Activated CD8-positive, alpha-beta memory T cell treated with anti-CD3 and anti-CD28 coated beads for 4 hours (primary cell): ENCODE measurements at places on chromosomes 16 and 17.

- DNase-seq = no peak
These were observed 9.7 kb upstream of the HOXB2 start for GRCh38 chr17:48554412-48555257.

GRCh38 chr16:58109881-58110280 lies 19.3 kb downstream of the CFAP20 start:
- DNase-seq = no peak

DNA sequence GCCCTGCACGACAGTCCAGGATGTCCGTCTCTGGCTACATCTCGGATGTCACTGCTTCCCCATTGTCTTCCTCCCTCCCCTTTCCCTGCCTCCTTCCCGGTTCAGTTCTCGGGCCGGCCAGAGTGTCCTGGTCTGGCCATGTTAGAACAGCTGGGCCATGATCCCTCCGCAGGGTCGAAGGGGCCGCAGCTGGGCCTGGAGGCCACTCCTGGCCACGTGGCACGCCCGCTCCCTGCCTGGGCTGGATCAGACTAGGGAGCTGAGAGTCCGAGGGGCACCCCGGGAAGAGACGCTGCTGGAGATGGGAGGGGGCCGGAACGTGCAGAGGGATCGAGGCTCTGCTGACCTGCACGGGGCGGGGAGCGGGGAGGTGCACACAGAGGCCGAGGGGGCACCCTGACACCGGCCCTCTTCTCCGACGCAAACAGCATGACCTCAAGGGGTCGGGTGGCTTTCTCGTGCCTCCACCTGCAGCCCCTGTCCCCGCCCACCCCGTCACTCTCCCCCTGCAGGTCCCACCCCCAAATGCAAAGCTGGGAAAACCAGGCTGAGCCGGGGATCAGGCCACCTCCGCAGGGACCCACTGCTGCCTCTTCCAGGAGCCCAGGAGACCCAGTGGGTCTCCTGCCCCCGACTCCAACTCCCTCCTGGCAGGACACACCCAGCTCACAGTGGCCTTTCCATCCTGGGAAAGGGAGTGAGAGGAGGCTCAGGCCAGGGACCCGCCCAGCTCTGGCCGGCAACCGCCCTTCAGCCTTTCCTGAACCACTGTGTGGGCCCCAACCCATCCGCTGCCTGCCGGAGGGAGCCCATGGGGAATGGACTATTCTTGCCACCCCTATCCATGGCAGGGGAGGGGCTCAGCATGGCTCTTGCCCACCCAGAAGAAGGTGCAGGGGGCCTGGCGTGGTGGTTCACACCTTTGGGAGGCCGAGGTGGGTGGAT lies 38.5 kb downstream of the CTU2 start:
- DNase-seq = no peak

- DNase-seq = no peak
These were observed 4.4 kb downstream of the ABCA9 start for GRCh38 chr17:69056179-69056823.

- no peak for DNase-seq
These were observed 6.3 kb downstream of the TERF2IP start for GRCh38 chr16:75653922-75654321.

DNA sequence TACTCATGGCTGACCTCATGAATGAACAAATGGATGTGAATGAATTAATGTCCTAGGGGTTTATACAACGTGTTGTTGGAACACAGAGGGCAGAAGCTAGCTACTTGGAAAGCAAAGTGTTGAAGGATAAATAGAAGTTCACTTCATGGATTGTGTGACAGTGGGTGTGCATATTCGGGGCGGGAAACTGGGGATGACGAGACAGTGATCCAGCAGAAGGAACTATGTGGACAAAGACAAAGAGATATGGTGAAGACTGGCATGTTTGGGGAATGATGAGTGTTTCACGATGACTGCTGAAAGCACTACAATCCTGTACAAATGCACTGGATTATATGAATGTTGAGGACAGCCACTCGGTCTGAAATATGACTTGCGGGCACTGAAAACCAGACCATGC lies 250.5 kb upstream of the C16orf82 start:
- no peak for DNase-seq

DNA sequence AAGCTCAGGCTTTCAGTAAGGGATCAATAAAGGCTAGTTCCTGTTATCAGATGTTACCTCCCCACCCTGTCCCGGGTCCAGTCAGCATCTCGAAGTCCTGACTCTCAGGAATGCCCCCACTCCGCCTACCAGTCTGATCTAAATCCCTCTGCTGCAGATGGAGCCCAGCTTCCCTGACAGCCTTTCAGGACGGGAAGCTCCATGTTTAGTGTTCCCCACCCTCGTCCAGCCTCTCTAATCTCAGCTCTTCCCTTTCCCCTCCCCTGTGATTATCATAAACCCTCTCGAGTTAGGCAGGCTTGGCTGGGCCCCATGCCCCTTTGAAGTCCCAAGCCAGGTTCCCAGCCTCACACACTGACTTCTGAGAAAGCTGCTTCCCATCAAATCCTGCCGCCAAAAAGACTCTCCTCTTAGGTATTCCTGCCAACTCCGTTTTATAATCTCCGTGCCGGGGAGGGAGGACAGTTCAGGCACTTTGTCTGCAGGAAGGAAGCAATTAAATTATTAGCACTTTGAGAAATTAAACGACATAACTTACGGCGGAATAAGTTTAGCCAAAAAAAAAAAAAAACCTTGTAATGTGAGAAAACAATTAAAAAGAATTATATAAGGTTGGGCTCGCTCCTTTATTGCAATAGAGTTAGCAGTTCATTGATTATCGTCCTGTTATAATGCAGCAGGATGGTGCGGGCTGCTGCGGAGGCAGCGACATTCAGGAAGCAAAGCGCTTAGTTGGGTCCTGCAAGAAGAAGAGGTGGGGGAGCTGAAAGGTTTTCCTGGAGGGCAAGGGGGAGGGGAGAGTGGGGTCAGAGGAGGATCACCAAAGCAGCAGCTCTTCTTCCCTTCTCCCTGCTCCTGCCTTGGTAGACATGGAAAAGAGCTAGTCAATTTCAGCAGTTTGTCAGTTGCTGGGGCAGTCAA lies 16.8 kb upstream of the ETV4 start:
- no peak for DNase-seq

DNA sequence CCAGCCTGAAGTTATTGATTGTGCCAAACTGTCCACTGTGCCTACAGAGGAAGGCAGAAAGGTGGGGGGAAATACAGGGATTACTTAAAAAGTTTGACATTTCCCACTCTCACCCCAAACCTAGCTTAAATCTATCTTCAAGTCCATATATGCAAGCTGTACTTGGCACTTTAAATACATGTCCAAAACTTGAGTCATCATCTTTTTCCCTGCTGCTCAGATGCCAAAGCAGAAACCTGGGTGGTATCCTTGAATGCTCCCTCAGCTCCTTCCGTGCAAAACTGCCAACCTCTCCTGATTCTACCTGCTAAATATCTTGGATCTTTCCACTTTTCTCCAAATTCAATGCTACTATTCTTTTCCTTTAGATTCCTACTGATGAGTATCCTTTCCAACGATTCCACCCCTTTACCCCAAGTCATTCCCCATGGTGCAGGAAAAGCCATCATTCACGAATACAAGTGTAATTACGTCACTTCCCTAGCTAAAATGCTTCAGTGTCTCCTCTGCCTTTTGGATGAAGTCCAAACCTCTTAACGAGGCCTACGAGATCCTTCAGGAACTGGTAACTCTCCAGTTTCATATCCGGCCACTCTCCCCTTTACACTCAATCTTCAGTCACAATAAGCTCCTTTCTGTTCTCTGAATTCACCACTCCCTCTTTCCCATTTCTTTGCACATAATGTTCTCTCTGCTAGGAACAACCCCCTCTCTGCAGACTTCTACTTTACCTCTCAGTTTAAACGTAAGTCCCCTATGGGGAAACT lies 9.3 kb downstream of the BECN1 start:
- no peak for DNase-seq

GRCh38 chr16:25838724-25839186 lies 147.0 kb downstream of the HS3ST4 start:
- DNase-seq = no peak

- DNase-seq = peak; percentile 98
These were observed at the start of gene NFATC3 for GRCh38 chr16:68085259-68086071. NFATC3 (plus strand) TSS chr16:68085370; CDS start chr16:68085682, 312 bp downstream.

GRCh38 chr16:13377143-13377542 lies 475.7 kb downstream of the SHISA9 start:
- no peak for DNase-seq

GRCh38 chr17:41738077-41738800 lies 3.8 kb upstream of the HAP1 start:
- peak; percentile 55 for DNase-seq

GRCh38 chr17:49508061-49508865 lies 13.2 kb downstream of the NGFR start:
- no peak for DNase-seq

DNA sequence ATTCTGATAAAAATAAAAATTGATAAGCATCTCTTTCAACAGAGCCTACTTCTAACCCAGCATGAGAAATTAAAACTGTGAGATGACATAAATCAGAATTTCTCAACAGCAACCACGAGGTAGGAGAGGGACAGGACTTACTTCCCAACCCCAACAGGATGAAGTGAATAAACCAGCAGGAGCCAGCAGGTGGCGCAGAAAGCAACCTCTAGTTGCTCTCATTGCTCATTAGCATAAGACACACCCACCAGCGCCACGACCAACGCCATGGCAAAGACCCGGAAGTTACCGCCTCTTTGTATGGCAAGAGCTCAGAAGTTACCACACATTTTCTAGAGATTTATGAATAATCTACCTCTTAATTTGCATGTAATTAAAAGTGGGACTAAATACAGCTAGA lies 189.4 kb upstream of the CDH8 start:
- no peak for DNase-seq

- DNase-seq = no peak
These were observed 24.8 kb downstream of the SEC14L1 start for GRCh38 chr17:77165577-77165976.

GRCh38 chr16:5835876-5836275 lies 738.3 kb upstream of the EEF2KMT start:
- no peak for DNase-seq

GRCh38 chr16:77961814-77962213 lies 60.5 kb upstream of the CLEC3A start:
- DNase-seq = no peak

GRCh38 chr16:83615953-83616350 lies 191.8 kb upstream of the HSBP1 start:
- no peak for DNase-seq

DNA sequence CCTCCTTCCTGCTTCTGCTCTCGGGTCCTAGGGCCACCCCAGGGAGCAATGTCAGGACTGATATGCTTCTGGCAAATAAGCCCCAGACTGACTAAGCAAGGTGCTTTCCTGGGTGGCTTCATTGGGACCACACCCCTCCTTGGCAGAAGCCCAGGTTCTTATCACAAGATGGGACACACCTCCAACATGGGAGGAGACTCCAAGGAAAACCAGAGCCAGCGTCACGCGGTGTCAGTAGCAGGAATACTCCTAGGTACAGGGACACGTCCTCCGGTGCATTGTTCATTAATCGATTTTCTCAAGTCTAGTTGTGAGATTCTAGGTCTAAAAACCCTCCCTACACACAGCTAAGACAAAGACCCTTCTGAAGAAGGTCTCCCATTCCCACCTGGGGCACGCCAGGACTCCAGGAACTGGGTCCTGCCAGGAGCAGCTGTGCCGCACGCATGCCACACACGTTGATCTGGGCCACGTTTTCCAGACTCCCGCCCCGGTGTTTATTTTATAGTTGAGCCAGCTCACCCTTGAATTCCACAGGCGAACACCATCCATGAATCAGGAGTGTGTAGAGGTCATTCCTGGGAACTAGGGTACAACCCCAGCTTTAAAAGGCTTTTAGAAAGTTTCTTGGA lies 30.8 kb downstream of the FA2H start:
- DNase-seq = no peak

GRCh38 chr17:71709271-71709890 lies 411.4 kb upstream of the SOX9 start:
- no peak for DNase-seq

DNA sequence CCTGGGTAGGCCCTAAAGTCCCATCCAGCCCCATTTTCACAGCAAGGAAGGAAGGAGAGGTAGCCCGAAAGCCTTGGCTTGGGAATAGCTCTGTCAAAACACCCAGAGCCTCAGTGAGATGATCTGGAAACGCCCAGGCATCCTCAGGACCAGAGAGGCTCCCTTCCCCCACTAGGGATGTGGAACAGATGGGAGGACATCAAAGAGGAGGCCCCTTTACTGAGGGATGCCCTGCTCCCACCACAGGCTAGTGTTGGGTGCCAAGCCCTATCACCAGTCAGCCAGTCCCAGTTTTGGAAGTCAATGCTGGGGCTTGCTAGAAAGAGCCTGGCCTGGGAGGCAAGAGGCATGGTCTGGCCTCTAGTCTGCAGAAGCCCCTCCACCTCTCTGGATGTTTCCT lies 4.7 kb downstream of the TPPP3 start:
- DNase-seq = no peak

GRCh38 chr16:8816967-8817655 lies 19.5 kb downstream of the PMM2 start:
- DNase-seq = no peak

DNA sequence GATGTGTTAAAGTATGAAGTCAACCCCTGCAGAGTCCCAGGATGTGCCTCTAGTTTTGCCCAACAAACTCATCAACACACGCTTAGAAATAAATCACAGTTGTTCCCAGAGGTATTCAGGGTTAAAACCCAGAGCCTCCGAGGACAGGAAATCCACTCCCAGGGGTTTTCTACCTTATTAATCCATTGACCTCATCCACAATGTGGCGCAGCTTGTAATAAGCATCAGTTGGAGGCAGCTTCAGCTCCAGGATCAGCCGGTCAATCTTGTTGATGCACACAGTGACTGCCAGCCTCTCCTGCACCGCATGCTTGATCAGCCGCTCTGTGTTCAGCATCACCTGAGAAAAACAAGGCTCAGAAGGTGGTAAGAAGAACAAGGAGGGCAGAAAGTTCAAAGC lies 23.5 kb downstream of the EFTUD2 start:
- DNase-seq = no peak

DNA sequence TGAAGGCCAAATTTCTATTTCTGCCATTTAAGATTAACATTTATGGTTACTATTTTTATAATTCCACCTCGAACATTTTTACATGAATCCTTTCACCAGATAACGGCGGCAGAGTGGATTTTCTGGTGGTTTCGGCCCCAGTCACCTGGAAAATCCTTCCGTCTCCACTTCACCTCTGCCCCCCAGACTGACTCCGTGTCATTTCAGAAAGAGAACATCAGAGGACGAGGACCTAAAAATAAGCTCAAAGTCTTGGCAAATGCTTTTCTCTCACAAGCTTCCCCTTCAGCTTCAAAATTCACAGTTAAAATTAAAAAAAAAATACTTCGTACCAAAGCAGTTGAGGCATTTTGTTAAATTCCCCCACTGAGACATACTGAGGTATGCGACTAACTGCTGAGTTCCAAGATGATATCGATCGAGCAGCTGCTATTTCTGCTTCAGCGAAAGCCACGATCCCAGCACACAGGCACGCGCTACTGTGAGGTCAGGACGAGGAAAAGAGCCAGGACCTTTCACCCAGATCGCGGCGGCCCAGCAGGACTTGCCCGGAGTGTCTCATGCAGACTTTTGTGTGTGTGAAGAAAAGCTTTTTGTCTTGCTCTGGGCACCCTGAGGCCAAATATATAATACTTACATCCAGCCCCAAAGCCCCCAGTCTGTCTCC lies 36.8 kb downstream of the ASPA start:
- DNase-seq = no peak
